ENCODE measurements at places on chromosomes 11 and 22.

- no peak for DNase-seq
These were observed 91.5 kb downstream of the MORC2 start for GRCh38 chr22:30876915-30877553.

DNA sequence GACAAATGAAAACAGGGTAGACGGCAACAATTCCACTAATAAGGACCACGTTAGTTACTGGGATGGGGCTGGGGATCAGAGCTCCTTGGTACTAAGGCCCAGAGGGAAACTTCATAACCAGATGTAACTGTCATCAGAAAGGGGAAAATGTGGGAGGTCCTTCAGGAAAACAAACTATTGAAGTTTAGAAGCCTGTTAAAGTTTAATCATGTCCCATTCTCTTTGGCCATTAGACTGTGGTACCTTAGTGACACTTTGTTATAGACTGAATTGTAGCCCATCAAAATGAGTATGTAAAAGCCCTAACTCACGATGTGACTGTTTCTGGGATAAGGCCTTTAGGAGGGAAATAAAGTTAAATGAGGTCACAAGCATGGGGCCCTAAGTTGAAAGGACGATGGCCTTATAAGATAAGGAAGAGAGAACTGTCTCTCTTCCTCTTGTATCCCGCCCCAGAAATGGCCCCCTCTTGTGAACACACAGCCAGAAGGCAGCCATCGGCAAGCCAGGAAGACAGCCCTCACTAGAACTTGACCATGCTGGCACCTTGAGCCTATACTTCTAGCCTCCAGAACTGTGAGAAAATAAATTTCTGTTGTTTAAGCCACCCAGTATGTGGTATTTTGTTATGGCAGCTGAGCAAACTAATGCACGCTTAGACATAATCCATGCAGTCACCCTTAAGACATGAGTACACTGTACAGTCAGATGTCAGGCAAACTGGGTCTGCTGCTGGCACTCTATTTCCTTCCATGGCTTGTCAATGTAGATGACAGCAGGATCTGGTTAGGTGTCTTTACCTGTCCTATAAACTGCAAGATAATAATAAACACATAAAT is 26.9 kb upstream of the USP47 start:
- no peak for DNase-seq

GRCh38 chr11:76148941-76149613 is 57.2 kb downstream of the WNT11 start:
- DNase-seq: no peak

DNA sequence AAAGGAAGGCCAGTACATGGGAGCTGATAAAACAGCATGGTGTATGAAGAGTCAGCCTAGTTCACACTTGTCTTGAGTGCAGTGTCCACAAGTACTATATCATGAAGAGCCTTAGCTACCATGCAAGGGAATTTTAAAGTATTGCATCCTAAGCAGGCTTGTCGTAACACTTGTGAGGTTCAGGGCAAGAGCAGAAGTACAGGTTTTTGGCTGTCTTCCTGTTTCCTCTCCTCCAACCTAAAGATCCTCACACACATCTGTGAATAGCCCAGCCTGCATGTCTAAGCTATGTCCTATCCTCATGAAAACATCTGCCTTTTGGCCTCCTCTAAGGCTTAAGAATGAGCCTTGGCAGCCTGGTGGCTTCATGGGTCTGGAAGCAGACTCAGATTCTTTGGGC is 34.6 kb upstream of the TMEM123 start:
- no peak for DNase-seq

- no peak for DNase-seq
These were observed 34.2 kb downstream of the MICAL3 start for GRCh38 chr22:17990147-17990546.

DNA sequence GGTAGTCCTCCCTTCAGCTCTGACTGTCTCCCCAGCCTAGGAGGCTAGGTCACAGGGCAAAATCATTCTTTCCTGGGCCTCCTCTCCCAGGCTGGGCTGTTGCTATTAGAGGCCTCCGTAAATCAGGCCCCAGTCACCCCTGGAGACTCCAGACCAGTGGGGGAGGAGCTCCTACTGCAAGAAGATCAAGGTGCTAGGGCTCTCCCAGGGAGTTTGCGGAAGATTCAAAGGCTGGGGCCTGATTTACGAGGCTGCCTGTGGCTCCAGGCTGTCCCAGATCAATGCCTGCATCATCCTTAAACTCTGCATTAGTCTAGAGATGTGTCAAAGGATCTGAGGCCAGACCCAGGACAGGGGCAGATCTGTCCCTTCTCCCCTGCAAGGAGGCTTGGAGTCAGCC is 346.2 kb downstream of the TENM4 start:
- DNase-seq: no peak

DNA sequence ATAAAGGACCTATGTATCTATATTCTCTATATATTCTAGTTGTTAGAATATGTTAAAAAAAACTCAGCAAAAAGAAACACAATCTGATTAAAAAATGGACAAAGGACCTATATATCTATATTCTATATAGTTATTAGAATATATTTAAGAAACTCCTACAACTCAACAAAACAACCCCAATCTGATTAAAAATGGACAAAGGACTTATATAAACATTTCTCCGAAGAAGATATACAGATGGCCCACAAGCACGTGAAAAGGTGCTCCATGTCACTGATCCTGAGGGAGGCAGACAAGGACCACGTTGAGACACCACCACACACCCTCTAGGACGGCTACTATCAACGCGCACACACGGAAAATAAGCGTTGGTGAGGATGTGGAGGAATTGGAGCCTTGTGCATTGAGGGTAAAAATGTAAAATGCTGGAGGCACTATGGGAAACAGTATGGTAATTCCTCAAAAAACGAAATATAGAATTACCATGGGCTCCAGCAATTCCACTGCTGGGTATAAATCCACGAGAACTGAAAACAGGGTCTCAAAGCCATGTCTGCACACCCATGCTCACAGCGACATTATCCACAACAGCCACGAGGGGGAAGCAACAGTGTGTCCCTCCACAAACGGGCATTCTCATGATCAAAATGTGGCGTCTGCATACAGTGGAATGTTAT is 22.7 kb downstream of the YPEL1 start:
- DNase-seq: no peak

DNA sequence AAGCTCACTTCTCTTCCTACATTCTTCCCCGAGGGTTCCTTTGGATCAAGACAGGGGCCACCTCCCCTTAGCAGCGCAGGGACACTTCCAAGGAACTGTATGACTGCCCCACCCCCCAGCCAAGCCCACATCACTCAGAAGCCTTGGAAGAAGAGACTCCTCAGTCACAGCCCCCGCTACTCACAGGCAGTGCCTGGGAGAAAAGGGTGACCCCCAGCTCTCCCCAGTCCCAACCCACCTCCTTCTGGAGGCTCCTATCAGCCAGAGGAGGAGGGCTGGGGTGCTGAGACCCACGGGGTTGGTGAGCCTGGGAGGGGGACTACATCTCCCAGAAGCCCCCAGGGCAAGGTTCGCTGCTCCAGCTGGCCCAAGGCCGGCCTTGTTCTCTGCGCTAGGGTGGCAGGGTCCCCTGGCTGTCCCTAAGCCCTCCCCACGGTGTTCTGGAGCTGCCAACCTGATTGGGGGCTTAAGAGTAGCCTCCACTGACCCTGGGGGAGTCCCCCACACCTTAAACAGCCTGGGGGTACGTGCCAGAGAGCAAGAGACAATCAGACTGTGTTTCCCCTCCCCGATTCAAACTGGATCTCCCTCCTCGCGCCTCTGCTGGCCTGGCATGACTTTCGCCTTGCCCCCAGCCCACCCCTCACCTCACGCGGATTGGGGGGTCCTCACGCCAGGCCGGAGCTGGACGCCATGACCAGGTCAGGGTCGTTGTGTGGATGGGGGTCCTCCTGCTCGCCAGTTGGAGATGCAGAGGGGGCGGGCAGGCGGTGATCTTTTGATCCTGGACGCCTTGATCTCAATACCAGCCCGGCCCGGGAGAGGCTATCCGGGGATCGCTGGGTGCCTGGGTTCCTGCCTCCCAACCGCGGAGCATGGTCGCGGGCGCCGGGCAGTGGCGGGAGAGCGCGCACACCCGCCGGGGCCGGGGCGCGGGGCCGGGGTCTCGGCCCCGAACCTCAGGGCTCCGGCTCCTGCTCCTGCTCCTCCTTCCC is 838 bp downstream of the BCL9L start:
- DNase-seq: peak; percentile 85

DNA sequence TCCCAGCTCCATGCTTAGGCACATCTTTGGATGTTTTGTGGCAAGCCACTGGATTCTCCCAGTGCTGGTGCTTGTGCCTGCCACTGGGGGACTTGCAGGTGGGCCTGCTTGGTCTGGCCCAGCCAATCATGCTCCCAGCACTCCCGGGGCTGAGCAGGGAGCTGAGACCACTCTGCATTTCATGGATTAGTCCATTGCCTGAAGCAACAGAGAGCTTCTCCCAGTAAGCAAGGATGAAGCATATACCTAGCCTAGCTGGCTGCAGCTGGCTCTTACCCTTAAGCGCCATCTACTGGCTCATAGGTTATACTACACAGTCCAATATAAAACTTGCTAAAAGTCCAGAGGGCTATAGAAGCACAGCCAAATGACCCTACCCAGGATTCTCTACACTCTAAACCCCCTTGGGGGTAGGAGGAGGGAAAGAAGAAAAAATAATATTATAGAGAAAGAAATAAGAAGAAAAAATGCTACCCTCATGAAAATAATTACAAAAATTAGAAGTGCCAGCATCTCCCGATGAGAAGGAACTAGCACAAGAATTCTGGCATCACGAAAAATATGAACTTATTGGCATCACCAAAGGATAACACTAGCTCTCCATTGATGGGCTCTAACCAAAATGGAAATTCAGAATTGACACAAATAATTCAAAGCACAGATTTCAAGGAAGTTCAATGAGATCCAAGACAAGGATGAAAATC is 275.3 kb downstream of the C11orf87 start:
- peak; percentile 1 for DNase-seq

DNA sequence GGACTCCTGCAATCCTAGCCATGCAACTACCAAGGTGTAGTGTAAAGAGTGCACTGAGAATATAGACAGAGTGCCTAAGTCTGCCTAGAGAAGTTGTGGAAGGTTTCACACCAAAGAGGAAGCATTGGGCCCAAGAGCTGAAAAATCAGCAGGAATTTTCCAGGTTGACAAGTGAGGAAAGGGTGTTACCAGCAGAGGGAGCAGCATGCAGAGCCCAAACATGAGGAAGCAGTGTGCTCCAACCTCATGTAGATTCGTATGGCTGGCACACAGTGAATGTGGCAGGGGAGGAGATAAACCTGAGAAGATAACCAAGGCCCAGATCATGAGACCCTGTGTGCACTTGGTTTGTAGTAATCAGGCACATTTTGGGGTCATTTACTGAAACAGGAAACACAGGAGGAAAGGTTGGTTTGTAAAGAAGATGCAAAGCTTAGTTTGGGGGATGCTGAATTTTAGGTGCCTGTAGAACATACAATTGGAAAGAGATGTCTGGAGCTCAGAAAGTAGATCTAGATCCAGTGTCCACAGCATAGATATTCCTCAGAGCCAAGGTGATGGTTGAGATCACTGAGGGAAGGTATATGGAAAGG is 1.7 kb downstream of the HPX start:
- DNase-seq: no peak

Data from GM12892 (cell line).